Dorsolateral prefrontal cortex (tissue), 122 donors: ENCODE measurements at places on chromosomes 5 and 9.

DNA sequence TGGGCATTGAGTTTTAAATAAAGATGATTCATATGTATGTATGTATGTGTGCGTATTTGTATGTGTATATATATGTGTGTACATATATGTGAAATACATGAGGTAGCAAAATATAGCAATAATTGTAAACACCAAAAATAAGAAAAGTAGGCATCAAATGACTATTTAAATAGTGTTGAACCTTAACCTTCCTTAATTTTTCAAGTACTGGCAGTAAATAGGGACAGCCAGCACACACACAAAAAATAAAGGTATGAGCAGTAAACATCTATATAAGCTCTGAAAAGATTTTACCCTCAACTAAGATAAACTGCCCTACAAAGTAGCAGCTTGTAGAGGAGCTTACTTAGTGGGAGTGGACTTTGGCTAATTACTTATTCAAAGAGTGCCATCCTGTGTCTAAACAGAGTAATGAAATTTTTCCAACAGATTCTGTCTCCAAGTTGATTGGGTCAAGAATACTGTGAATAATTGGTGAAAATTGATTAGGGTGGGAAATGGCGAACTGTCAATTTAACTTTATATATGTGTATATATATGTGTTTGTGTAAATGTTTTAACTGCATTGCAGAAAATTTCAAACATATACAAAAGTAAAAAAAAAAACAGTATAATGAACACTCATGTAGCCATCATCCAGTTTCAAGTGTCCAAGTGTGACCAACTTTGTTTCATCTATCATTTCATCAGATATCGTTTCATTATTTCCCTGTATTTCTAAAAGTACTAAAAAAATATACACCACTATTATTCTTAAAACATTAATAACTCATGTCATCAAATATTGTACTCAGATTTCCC lies 2.0 kb upstream of the ADAMTS6 start:
- no peak for DNase-seq

DNA sequence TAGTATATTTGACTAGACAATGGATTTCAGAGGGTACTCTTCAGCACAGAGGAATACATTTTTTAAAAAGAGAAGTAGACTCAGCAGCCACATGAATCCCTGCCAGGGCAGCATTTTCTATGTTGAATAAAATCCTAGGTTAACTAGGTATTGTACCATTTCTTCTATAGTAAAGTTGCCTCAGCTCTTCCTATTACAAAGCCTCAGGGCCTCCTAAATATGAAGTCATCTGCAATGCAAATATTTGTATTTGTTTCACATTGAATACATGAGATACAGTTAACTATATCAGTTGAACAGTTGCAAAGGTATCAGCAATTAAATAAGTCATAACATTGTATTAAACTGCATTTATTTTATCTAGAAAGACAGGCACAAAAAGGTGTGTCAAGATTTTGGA lies 59.5 kb downstream of the NUDT12 start:
- no peak for DNase-seq

GRCh38 chr9:10661376-10661775 lies 48.6 kb upstream of the PTPRD start:
- DNase-seq, result no peak

GRCh38 chr5:123746683-123747360 lies 234.8 kb downstream of the CSNK1G3 start:
- no peak for DNase-seq

- peak; percentile 87 for DNase-seq
Observed at GRCh38 chr9:131289301-131290035, at the start of gene PLPP7. PLPP7 (plus strand) TSS chr9:131289723; CDS start chr9:131289998, 275 bp downstream.

GRCh38 chr5:72561148-72561972 lies 54.1 kb upstream of the ZNF366 start:
- DNase-seq, result no peak

DNA sequence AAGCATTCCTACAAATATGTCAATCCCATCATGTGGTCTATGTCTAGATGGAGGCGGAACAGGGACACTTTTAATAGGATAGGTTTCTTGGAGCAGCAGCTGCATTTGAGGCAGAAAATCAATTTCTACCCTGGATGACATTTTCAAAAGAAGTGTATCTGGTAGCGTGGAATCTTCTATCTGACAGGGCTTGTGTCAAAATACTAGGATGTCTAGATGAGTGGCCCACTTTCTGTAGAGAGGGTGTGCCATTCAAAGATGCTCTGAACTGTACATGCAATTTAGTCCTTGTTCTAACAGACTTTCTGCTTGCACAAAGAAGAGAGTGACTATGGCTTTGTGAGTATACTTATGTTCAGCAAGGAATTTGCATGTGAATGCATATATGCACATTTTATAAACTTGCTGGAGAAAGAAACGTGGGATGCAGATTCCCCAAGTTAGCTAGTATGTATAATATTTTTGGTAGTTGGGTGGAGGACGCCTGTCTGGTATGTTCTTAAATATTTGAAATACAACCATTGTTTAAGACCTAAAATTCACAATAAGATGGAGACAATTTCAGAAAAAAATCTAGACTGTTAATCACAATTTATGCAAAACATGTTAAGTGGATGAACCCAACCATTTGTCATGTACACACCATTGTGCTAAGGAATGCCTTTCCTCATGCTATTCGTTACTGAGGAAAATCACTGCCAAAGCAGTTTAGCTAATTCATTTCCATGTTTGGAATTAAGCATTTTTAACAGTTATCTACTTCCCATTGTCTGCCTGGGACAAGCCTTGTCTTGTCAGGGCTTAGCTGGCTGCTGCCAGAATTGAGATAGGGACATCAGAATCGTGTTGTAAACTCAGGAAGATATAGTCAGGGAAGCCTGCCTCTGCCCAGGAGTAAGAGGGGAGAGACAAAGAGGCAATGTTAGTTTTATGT lies 129.1 kb upstream of the MEF2C start:
- no peak for DNase-seq

- no peak for DNase-seq
Observed at GRCh38 chr9:133710661-133711427, 27.3 kb downstream of the SARDH start.

- DNase-seq, result no peak
Observed at GRCh38 chr9:14135421-14135820, 178.5 kb downstream of the NFIB start.

DNA sequence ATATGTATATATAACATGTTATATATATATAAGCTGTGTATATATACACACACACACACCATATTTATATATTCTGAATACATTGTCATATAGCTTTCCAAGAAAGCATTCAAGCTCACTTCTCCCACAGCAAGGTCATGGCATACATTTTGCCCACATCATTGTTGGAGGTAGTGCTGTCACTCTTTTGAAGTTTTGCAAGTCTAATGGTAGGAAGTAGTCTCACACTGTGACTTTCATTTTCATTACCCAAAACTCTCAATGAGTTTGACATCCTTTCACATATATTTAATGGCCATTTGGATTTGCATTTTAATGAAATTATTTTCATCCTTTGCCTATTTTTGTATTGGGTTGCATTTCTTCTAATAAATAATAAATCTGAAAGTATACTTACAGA lies 59.8 kb upstream of the COX7C start:
- no peak for DNase-seq

GRCh38 chr9:110919609-110920008 lies 118.7 kb downstream of the LPAR1 start:
- no peak for DNase-seq

DNA sequence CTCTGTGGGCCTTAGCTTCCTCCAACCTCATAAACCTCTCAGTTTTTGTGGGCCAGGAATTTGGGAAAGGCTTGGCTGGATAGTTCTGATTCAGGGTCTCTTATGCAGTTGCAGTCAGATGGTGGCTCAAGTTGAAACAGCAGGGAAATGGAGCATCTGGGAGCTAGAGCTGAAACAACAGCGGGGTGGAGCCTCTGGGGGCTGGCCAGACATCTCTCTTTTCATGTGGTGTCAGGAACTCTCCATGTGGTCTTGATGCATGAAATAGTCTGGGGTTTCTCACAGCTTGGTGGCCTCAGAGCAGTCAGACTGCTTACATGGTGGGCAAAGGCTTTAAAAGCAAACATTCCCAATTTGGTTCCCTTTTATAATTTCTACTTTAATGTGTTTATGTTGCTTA lies 13.5 kb downstream of the ZNF346 start:
- DNase-seq, result no peak

DNA sequence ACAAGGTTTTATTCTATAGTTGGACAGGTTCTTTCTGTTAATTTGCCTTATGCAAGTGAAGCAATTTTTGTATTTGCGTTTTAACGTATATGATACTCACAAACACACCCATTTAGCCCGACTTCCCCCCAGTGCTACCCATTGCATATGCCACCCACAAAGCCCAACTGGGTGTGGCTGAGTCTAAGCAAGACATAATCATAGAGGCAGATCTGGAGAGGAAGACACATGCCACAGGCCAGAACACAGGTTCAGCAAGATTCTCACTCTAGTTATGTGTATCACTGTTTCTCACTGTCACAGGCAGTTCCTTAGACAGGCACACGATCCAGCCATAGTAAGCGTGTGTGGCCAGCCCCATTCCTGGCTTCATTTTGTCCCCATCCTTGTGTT lies 29.0 kb upstream of the PUM3 start:
- no peak for DNase-seq

DNA sequence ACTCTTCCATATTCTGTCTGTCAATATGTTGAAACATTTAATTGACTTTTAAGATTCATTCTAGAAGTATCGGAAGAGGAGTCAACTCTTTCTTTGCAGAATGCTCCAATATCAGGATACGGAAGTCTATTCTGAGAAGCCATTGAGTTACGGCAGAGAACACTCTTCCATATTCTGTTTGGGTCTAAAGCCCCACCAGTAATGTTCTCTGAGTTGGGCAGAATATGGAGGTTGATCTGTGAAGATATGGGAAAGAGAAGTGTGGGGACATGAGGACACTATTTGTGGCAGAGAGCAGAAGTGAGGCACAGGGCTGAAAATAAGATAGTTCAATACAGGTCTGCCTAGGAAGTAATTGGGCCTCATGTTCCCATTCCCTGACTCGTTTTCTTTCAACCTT lies 300.0 kb downstream of the DIRAS2 start:
- DNase-seq, result no peak

- DNase-seq, result no peak
Observed at GRCh38 chr5:116492776-116493175, 81.8 kb downstream of the SEMA6A start.

- DNase-seq, result no peak
Observed at GRCh38 chr5:178572617-178573016, 17.6 kb downstream of the COL23A1 start.

DNA sequence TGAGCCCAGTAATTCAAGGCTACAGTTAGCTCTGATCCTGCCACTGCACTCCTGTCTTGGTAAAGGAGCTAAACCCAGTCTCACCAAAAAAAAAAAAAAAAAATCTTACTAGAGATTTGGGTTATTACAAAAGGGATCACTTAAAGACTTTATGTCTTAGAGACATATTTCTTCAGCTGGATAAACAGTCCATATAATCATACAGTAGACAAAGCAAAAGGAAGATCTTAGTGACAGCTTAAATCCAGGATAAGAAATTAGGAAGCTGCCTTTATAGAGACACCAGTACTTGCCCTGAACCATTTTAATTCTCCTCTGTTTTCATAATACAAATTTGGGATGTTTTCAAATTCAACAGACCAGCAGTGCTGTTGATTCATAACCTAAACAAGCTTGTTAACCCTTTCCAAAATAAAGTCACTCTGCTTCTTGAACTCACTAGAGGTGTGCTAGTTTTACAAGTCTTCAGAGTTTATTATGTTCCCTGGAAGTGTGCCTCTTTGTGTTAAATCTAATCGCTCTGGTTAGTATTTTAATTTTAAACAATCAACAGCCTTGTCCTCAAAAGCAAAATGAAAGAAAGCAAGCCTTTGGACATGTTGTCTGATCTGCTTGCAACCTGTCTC lies 255.5 kb downstream of the ARRDC3 start:
- DNase-seq, result no peak

- no peak for DNase-seq
Observed at GRCh38 chr9:7226007-7226640, 468.4 kb downstream of the KDM4C start.

DNA sequence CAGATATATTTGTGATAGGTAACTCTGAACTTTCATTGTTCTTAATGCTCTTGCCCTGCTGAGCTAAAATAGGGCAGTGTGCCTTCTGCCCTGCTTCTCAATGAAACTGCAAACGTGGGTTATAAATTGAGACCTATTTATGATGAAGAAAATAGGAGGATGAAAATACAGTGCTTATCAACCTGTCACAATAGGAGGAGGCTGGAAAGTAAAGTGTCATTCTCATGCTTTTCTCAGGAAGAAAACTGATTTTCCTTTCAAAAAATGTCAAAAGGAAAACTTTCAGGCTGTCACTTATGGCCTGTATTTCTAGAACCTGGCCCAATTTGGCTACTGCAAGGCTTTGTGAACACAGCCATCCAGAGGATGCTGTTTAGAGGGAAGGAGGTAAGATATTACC lies 130.3 kb upstream of the TUSC1 start:
- no peak for DNase-seq

DNA sequence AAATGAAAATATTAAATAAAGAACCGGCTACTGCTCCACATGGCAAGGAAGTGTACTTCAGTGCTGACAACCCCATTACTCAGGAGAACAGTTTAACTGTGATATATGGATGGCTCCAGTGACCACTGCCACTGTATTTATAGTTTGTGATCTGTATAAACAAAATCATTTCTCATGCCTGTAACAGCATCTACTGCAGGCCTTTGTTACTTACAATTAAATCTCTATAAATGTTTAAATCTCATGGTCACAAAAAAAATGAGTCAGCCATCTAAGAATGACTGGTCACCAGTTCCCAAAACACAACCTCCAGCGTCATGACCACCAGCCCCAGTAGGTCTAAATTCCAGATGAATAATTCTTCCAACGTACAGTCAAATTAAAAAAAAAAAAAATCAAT lies 24.6 kb downstream of the SERINC5 start:
- DNase-seq, result no peak

- DNase-seq, result no peak
Observed at GRCh38 chr5:142201471-142201887, 92.9 kb downstream of the NDFIP1 start.

- no peak for DNase-seq
Observed at GRCh38 chr9:6506571-6506970, 93.6 kb downstream of the UHRF2 start.

DNA sequence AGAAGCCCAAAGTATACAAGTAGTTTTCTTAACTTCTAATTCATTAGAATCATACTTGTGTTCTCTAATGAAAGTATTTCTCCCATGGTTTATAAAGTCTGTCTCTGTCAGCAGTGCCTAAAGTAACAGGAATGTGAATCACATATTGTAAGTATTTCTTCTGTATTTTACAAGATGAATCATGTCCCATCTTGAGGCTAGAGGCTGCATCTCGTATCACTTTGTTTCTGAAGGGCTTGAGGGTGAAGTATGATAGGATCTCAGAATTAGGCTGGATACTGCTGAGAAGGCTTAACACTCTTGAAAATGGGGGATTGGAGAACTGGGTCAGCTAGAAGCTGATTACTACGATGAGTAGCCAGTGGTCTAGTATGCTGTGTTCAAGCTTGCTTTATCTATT lies 242.2 kb upstream of the ACTBL2 start:
- no peak for DNase-seq

DNA sequence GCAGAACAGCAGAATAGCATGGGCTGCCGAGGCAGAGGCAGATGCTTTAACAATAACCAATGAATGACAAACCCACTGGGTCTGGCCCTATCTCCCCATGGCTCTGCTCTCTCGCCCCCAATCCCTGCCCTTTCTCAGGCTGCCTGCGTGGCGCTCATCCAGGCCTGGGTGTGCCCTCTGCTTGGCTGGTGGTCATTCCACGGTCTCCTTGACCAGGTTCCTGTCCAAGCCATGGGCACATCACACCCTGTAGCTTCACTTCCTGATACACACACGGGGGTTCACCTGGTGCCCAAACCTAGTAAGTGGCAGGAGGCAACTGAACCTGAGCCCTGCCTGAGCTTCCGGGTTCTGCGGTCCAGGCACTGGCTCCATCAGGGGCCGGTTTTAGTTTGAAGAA lies 87.6 kb downstream of the DAP start:
- no peak for DNase-seq
